ENCODE measurements at places on chromosomes 5 and 9.
A peak's percentile ranks its signal among the peaks of the same experiment; 100 is the strongest.

- DNase-seq: no peak
Observed at GRCh38 chr9:131752231-131752884, 12.5 kb upstream of the RAPGEF1 start.

- DNase-seq: no peak
Observed at GRCh38 chr5:54829676-54830535, 155.5 kb downstream of the ESM1 start.

- DNase-seq: no peak
Observed at GRCh38 chr9:13047827-13048587, 231.5 kb downstream of the MPDZ start.

GRCh38 chr9:31519011-31519410 is 865.4 kb upstream of the ACO1 start:
- no peak for DNase-seq

GRCh38 chr9:111481885-111482636 is 2.1 kb downstream of the ECPAS start:
- peak; percentile 23 for DNase-seq

GRCh38 chr5:60675286-60675685 is 24.7 kb downstream of the DEPDC1B start:
- DNase-seq: no peak

DNA sequence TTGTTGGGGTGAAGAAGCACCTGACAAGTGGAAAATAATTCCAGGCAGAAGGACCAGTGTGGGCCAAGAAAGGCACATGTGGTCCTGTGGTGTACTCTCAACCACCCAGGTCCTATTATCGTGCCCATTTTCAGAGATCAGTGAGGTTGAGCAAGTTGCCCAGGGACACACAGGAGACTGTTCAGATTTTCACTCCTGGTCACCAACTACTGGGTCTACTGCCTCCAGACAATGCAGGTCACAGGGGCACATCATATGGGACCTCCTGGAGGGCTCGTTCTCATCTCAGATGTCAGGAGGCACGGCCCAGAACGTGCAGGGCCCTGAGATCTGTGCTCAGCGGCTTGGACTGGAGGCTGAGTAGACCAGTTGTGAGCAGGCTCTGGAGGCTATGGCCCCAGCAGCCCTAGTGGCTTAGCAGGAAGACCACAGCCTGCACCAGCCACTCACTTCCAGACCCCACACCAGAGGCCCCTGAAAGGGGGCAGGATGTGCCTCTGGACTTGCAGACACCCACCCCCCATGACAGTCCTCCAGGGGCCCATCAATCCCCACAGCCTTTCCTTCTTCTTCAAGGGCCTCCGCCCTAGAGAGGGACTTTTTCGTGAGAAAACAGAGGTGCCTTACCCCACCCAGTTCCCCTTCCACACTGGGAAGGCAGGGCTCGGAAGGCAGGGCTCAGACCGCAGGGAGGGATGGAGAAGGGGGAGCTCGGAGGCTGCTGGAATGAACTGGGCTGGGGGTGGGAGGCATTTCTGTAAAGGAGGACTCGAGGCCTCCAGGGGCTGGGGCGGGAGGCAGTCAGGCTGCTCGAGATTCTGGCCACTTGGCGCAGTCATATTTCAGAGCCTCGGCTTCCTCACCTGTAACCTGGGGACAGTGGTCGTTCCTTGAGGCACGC is 82.7 kb upstream of the NEURL1B start:
- DNase-seq: no peak
